ENCODE measurements at places on chromosomes 16 and 17. TPM values are rescaled to one million over a fixed set of nuclear protein-coding genes. Genes with fewer than 3 reads are reported as not detected.

GRCh38 chr16:27275394-27275793 is 6.8 kb upstream of the NSMCE1 start:
- DNase-seq, result no peak
- no peak overlapping the region for H3K27ac ChIP-seq
- no peak overlapping the region for H3K4me3 ChIP-seq
- H3K4me1 ChIP-seq, result peaks cover 6% of the 10 kb centered on the region
- H3K36me3 ChIP-seq, result no peaks in the 10 kb centered on the region
- H3K27me3 ChIP-seq, result no peaks in the 10 kb centered on the region

- DNase-seq, result no peak
- H3K27ac ChIP-seq, result no peak overlapping the region
- peaks cover 16% of the 10 kb centered on the region for H3K4me1 ChIP-seq
- no peak overlapping the region for H3K4me3 ChIP-seq
- peaks cover 8% of the 10 kb centered on the region for H3K27me3 ChIP-seq
- H3K36me3 ChIP-seq, result no peaks in the 10 kb centered on the region
These were observed 278.4 kb upstream of the IRX5 start for GRCh38 chr16:54652201-54652770.

DNA sequence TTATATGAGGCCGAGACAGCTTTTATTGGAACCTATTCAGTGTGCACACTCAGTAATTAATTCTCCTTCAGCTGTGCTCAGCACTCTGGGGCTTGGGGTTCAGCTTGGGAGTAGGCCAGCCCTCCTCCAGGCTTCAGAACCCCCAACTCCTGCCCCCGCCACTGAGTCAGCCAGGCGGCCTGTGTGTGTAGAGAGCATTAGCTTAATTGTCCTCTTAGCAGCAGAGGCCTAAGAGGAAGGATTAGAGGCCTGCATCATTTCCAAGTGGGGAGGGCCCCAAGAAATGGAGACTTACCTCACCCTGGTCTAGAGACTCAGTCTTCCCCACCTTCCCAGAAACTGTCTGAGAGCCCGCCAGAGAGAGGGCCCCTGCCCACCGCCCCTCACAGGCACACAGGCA is 772 bp downstream of the PRSS53 start:
- no peaks in the 10 kb centered on the region for H3K36me3 ChIP-seq
- no peak overlapping the region for H3K4me3 ChIP-seq
- DNase-seq, result no peak
- no peak overlapping the region for H3K27ac ChIP-seq
- H3K4me1 ChIP-seq, result no peaks in the 10 kb centered on the region

DPEP2NB gene
- total RNA-seq, result not detected

- DNase-seq, result no peak
- H3K27ac ChIP-seq, result no peak overlapping the region
- no peaks in the 10 kb centered on the region for H3K27me3 ChIP-seq
- H3K4me1 ChIP-seq, result no peaks in the 10 kb centered on the region
- H3K4me3 ChIP-seq, result no peak overlapping the region
These were observed 34.1 kb downstream of the IL21R start for GRCh38 chr16:27436065-27436464.

DNA sequence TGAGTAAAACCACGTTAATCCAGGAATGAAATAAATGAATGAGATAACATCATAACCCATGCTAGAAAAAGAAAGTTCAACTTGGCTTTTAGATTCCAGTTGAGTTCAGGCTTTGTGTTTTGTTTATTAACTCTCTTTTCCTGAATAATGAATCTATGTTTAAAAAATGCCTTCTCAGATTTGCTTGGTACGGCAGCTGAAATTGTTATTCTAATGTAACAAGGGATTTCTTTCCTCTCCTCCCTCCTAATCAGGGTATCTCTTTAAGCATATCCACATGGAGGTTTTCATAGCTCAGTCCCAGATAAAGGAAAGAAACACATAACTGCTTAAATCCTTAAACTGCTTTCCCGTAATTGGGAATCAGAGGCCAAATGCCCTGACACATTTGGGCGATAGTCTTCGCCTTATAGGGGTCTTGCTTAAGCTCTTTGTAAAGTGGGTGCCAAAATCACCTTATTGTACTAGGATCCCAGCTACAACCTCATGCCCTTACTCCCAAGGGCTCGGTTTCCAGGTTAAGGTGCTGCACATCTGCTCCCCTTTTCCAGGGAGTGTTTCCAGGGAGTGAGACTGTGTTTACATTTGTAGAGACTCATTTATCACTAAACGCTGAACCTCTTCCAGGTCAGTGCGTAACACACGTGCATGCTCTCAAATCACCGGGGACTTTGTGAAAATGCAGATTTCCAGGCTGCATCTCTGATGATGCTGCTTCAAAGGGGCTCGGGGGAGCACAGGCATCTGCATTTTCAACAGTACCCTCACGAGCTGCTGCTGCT is 142.8 kb upstream of the FOXF1 start:
- H3K27ac ChIP-seq, result peak overlapping the region; percentile 10
- peaks cover 17% of the 10 kb centered on the region for H3K4me1 ChIP-seq
- DNase-seq, result no peak
- no peaks in the 10 kb centered on the region for H3K27me3 ChIP-seq

FBXL16 gene
- total RNA-seq, result 0.07 TPM

- no peak for DNase-seq
- peaks cover 17% of the 10 kb centered on the region for H3K27me3 ChIP-seq
- H3K4me3 ChIP-seq, result no peak overlapping the region
- H3K36me3 ChIP-seq, result no peaks in the 10 kb centered on the region
- no peaks in the 10 kb centered on the region for H3K4me1 ChIP-seq
- H3K27ac ChIP-seq, result no peak overlapping the region
These were observed 9.2 kb downstream of the ABCA3 start for GRCh38 chr16:2331199-2331930.

ASIC2 gene
- 2.3 TPM for total RNA-seq

CCL16 gene
- total RNA-seq, result not detected

- H3K36me3 ChIP-seq, result no peaks in the 10 kb centered on the region
- no peaks in the 10 kb centered on the region for H3K4me1 ChIP-seq
- H3K27me3 ChIP-seq, result no peaks in the 10 kb centered on the region
- no peak for DNase-seq
- H3K4me3 ChIP-seq, result no peak overlapping the region
These were observed 115.5 kb downstream of the RAP1GAP2 start for GRCh38 chr17:2911755-2912111.

TBC1D3L gene
- total RNA-seq, result 12.8 TPM

DNA sequence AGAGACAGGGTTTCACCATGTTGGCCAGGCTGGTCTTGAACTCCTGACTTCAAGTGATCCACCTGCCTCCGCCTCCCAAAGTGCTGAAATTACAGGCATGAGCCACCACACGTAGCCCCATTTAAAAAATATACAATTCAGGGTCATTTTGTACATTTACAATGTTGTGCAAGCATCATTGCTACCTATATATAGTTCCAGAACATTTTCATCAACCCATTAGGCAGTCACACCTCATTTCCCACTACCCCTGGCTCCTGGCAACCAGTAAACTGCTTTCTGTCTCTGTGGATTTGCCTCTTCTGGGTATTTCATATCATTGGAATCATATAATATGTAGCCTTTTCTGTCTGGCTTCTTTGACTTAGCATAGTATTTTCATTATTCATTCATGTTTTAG is 6.7 kb downstream of the LRRC36 start:
- H3K36me3 ChIP-seq, result no peaks in the 10 kb centered on the region
- DNase-seq, result no peak
- no peaks in the 10 kb centered on the region for H3K27me3 ChIP-seq

GRCh38 chr16:10078541-10078949 is 103.7 kb downstream of the GRIN2A start:
- H3K4me3 ChIP-seq, result no peak overlapping the region
- H3K36me3 ChIP-seq, result no peaks in the 10 kb centered on the region

DUS1L gene
- 71.9 TPM for total RNA-seq
